ENCODE measurements at places on chromosomes 5 and 9.

DNA sequence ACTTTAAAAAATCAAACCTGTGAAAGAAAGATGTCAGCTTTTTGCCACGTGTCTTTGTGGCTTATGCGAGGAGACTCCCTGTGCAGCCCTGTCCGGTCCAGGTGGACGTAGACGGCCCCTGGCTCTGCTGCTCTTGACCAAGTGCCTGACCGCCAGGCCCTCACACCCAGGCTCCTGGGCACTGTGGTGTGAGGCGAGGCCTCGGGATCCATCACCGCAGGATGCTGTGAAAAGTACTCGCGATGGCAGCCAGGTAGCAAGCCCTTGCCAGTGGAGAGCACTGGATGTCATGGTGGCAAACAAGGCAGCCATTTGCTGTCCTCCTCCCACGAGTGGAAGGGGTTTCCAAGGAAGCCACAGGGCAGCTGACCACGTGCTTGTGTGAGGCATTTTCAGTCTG is 245.1 kb downstream of the CACNA1B start:
- DNase-seq = no peak

- no peak for DNase-seq
Measured at GRCh38 chr9:35661756-35662350, 3.1 kb downstream of the ARHGEF39 start.

- DNase-seq = no peak
Measured at GRCh38 chr5:90550963-90551362, 7.6 kb upstream of the ADGRV1 start.

GRCh38 chr5:93273176-93273575 is 307.8 kb downstream of the NR2F1-AS1 start:
- no peak for DNase-seq

DNA sequence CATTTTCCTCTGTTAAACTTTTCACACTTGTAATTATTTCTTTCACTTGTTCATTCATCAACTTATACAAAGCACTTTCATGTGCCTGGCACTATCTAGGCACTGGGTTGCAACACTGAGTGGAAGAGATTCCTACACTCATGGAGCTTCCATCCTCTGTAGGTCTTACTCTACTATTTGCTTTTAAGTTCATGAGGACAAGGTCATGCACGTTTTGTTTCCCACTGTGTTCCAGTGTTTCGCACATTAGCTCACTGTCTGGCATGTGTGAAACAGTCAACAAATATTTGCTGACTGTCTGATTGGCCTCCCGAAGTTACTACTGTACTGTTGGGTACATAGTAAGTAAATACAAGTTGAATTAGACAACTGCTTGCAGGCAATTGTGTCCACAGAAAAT is 87.9 kb upstream of the IFNK start:
- DNase-seq = no peak

DNA sequence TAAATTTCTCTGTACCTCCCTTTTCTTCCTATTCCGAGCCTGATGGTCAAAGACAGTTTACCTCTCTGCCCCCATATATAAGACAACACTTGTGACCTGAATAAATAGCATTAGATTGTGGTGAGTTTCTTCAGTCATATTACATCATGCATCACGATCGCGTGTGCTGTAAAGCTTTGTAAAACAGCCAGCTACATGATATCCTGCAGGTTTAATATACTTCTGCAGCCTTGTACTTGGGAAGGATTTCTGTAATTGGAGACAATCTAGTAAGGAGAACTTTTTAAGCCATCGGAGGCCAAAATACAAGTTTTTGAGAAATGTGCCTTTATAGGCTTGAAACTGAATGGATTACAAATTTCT is 711.8 kb upstream of the WWC1 start:
- DNase-seq = no peak

GRCh38 chr5:159539678-159540077 is 209.4 kb upstream of the IL12B start:
- DNase-seq = no peak

GRCh38 chr9:137902646-137903045 is 25.1 kb downstream of the CACNA1B start:
- peak; percentile 33 for DNase-seq

- no peak for DNase-seq
Measured at GRCh38 chr5:82975812-82976211, 101.4 kb downstream of the TMEM167A start.

DNA sequence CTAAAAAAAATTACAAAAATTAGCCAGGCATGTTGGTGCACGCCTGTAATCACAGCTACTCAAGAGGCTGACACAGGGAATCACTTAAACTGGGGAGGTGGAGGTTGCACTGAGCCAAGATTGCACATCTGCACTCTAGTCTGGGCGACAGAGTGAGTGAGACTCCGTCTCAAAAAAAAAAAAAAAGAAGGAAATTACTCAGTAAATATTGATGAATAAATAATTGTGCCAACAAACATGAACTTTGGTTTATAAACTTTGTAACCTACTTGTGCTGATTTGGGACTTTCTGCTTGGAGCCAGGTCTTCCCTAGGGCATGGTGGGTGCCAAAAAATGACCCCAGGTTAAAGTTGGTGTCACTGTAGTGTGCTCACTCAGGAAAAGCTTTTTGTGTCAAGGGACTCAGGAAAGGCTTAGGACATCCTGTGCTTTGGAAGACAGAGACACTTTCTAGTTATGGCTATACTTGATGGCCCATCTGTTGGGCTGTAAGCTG is 19.0 kb downstream of the ABLIM3 start:
- DNase-seq = no peak

DNA sequence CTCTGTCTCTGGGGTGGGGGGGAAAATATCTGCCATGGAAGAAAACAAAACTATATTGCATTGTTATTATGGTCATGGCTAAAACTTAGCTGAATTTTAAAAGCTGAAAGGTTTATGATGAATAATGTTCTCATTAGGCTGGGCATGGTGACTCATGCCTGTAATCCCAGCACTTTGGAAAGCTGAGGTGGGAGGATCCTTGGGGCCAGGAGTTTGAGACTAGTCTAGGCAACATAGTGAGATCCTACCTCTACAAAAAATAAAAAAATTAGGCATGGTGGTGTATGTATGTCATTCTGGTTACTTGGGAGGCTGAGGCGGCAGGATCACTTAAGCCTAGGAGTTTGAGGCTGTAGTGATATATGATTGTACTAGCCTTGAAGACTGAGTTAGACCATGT is 44.5 kb downstream of the IPO11 start:
- DNase-seq = no peak

- DNase-seq = peak; percentile 55
Measured at GRCh38 chr5:66596636-66597182, 516 bp downstream of the MAST4 start.

- no peak for DNase-seq
Measured at GRCh38 chr9:131704141-131704983, 35.5 kb downstream of the RAPGEF1 start.

DNA sequence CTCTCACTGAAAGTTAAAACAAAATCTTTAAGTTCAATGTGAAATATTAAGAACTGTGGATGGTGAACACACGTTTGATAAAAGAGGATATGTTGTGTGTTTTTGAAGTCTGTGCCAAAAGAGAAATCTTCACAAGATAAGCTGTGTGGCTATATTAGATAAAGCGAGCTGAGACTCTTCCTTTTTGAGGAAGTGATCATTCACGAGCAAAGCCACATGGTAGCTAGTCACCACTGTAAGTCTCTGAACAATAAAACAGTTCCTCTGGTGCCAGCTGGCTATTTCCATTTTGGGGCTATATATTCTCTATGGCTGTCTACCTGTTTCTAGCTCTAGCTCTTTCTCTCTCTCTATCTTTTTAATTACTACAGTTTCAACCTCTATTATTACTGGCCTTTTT is 1849.2 kb upstream of the C9orf72 start:
- no peak for DNase-seq

- DNase-seq = no peak
Measured at GRCh38 chr5:157648275-157648990, 3.8 kb downstream of the SOX30 start.

- DNase-seq = no peak
Measured at GRCh38 chr5:102139029-102139428, 157.1 kb downstream of the SLCO4C1 start.

- no peak for DNase-seq
Measured at GRCh38 chr9:83933790-83934189, 12.6 kb upstream of the KIF27 start.

DNA sequence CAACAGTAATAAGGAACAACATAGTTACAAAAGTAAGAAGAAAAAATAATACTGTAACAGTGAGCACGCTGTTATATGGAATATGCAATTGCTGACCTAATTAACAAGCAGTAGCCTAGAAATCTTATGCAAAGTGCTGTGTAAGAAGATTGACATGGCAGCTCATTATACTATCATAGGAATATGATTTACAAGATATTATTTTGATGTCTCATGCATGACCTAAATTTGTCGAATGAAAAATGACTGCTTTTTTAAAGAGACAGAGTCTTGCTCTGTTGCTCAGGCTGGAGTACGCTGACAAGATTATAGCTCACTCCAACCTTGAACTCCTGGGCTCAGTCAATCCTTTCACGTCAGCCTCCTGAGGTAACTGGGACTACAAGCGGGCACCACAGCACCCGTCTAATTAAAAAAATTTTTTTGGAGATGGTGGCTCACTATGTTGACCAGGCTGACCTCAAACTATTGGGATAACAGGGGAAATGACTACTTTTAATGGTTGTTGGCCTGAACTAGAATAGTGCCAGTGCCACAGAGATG is 10.5 kb downstream of the RAD23B start:
- DNase-seq = no peak

DNA sequence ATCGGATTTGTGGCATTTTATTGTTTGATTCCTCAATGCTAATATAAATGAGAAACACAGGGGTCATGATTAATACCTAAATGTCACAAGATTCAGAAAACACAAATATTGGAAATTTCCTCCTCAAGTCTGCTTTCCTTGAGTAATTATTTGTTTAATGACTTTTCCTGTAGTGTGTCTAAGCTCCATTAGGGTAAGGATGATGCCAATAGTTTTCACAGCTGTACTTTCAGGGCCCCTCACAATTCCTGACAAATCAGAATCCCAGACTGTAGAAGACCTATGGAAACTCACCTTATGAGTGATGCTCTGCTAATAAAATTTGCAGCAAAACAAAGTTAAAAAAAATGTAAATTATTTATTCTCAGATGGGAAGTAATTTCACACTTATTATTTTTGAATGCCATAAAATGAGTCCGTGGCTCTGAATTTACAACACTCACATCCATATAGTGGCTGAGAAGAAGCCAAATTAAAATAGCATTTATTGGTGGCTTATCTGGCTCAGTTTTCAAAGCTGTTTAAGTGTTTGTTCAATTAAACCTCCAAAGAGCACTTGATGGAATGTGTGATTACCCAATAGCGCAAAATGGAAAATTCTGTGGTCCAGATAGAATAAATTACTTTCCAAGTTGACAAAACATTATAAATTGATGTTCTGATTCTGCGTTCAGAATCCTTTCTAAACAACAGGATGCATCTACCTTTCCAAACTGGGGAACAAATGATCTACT is 1.6 kb upstream of the SPINK14 start:
- no peak for DNase-seq

GRCh38 chr9:89864257-89864656 is 259.4 kb downstream of the GADD45G start:
- peak; percentile 12 for DNase-seq

- DNase-seq = no peak
Measured at GRCh38 chr5:37757980-37758582, 81.8 kb downstream of the GDNF start.

DNA sequence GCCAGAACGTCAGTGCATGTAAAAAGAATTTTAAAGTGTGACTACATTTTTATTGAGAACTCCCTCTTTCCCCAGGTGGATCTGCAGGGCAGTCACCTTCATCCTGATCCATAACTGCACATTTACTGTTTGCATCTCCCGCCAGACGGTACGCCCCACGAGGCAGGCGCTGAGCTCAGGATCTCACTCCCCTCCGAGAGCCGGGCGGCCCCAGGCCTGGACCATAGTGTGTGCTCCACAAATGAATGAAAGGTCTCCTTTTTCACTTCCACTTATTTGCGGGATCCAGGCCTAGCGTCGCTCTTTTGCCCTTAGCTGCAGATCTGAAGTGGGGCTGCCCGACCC is 378 bp downstream of the DROSHA start:
- peak; percentile 59 for DNase-seq

GRCh38 chr9:125227761-125228160 is 13.4 kb downstream of the HSPA5 start:
- no peak for DNase-seq

- no peak for DNase-seq
Measured at GRCh38 chr5:153659039-153659736, 168.7 kb downstream of the GRIA1 start.

DNA sequence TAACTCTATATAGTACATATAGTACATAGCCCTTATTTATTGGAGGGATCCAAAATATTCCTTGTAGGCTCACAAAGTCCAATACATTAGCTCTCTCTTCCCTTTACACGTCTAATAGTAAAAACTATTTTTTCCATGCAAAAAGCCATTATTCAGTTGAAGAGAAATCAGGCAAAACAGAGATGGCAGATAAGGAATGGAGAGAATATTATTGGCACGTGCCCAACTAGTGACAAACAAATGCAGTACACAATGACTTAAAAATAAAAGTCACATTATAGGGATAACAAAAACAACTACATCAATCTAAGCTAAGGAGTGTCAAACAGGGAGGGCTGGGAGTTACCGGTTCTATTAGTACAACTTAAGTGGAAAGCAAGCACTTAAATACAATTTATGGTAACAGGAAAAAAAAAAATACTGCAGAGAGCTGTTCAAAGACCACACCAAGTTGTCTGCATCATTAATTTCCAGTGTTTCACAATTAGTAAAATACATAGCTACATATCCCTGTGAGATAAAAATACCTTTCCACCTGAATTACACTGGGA is 4.1 kb upstream of the SCAI start:
- DNase-seq = no peak

GRCh38 chr5:173825215-173825865 is 62.8 kb upstream of the CPEB4 start:
- DNase-seq = no peak

DNA sequence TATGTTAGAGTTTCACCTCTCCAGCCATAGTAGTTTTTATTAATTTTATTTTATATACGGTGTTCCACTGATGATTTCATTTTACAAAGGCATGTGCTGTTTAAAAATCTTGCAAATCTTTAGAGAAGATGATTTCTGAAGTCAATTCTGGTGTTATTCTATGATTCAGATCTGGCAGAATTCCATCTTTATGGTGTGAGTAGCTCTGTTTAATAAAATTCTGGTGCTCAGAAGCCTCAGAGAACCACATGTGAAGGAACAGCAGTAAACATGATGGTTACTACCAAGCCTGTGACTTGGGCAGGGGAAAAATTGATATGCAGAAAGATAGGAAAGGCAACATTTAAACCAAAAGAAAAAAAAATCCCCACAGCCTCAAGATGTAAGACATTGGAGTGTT is 299.7 kb downstream of the NPR3 start:
- DNase-seq = no peak

GRCh38 chr5:36897616-36898015 is 21.0 kb downstream of the NIPBL start:
- DNase-seq = no peak

GRCh38 chr9:78130004-78130403 is 98.4 kb upstream of the GNAQ start:
- DNase-seq = no peak

DNA sequence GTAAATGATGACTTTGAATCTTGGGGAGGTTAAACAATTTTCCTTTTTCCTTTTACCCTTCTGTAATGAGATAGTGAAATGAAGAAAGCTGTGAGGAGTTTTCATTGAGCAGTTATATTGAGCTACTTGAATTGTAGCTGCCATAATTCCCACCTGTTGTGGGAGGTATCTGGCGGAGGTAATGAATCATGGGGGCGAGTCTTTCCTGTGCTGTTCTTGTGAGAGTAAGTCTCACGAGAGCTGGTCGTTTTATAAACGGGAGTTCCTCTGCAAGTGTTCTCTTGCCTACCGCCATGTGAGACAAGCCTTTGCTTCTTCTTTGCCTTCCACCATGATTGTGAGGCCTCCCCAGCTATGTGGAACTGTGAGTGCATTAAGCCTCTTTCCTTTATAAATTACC is 258.4 kb downstream of the FER start:
- DNase-seq = no peak
